ENCODE measurements at places on chromosomes 12 and 14.

DNA sequence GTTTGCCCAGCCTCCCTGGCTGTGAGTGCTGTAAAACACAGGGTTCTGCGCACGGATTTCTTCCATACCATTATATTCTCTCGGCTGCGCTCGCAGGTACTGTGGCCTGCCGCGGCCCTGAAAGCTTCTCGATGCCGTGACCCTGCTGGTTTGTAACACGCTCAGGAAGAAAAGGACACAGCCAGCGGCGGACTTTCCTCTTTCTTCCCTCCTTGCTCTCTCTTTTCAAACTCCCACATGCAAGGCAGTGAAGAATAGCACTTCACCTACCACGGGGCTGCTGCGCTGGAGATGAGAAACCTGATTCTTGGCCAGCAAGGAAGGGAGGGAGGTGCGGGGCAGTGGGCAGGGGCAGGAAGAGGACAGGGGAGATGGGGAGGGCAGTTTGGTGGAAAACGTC lies 130.2 kb downstream of the RBM19 start:
- DNase-seq, result no peak

GRCh38 chr12:18045446-18045992 lies 44.5 kb downstream of the RERGL start:
- no peak for DNase-seq

- DNase-seq, result no peak
Measured at GRCh38 chr12:40254455-40255085, 29.8 kb downstream of the LRRK2 start.

GRCh38 chr12:97047361-97047760 lies 140.3 kb downstream of the NEDD1 start:
- no peak for DNase-seq

GRCh38 chr12:7108796-7109571 lies at the start of gene C1RL:
C1RL (minus strand) TSS chr12:7109214; CDS start chr12:7109180, 34 bp downstream.
- peak; percentile 82 for DNase-seq

DNA sequence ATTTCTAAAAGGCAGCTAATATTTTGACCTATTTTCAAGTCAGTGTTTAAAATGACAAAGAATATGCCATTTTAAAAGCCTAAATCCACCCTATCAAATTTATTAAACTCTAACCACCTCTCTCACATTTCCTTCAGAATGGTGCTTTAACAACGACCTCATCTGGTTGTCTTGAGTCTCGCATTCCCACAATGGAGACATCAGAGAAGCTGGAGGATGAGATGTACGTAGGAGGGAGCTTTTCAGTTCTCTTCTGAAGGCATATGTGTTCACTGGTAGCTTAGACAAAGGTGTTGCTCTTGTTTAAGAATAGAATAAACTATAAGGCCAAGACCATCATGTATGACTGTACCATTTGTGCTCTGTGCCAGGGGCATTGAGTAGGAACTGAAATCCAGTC lies 82.9 kb downstream of the BCL2L14 start:
- no peak for DNase-seq

- DNase-seq, result no peak
Measured at GRCh38 chr12:76290963-76291859, 57.0 kb downstream of the BBS10 start.

DNA sequence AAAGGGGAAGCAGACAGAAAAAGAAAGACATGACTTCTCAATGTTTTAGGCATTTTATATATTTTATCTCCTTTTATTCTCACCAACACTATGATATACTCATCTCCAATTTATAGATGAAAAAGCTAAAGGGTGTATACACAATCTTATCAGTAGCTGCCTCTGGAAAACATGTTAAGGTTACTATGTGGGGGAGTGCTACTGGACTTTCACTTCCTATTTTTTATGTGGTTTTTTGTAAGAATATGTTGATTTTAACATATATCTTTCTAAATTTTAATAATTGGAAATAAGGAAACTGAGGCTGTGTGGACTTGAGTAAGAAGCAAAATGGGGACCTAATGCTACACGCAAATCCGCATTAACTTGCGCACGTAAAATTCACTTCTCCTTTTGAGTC lies 99.6 kb upstream of the PDE3A start:
- DNase-seq, result no peak

DNA sequence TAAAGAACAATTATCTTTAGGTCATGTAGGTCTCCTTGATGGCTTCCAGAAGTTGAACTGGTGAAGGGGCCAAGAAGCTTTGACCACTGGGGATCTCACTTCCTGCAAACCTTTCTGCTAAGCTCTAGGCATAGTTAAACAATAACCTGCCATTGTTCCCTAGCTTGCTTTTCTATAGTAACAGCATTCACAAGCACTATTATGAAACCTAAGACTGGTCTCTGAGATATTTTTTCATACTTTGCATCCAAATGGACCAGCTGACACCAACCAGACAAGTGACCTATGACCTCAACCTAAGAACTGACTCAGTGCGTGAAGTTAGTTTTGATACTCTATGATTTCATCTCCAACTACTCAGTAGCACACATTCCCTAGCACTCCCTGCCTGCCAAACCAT lies 129.1 kb downstream of the PTPRB start:
- no peak for DNase-seq

DNA sequence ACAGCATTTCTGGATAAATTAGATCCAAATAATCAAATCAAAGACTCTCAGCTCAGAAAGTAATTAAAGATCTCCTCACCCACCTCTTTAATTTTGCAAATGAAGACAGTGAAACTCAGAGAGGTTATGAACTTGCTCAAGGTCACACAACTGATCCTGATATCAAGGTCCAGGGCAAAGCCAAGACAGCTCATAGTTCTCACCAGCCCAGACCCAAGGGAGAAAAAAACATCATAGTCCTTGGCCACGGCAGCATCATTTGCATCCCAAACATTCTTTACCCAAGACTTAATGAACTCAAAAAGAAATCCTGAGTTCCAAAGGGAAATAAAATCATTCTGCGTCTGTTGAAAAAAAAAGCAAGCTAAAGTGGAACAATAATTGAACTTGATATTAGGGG lies 112.1 kb downstream of the DAD1 start:
- DNase-seq, result no peak

GRCh38 chr12:754473-754820 lies 2.1 kb downstream of the WNK1 start:
- DNase-seq, result peak; percentile 31

- peak; percentile 86 for DNase-seq
Measured at GRCh38 chr14:33564774-33565630, 385.9 kb downstream of the EGLN3 start.

DNA sequence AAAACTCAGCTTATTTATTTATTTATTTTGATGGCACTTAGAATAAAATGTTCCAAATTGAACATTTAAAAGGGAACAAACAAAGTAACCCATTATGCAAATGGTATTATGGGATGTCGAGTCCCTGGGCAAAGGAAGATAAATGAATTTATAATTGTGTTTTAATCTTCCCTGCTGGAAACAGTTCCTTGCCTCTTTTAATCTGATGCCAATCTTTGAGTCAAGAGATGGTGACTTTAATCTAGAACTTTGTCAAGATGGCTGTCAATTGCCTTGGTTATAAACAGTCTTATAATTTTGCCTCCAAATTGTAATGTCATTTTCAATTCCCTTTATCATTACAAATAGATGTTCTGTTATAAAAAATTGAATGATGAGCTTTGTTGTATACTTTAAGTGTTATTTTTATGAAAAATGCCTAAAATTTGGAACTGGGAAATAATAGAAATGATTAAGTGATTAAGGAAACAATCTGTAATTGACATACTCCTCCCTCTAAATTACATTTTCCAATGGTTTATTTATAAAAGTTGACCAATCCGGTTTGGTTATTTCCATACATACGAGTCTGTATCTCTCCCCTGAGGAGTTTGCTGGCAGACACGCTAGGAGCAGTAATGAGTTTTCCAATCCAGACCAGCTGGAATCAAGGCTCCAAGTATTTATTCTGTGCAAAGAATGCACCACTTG lies 134.9 kb upstream of the FRMD6 start:
- no peak for DNase-seq

DNA sequence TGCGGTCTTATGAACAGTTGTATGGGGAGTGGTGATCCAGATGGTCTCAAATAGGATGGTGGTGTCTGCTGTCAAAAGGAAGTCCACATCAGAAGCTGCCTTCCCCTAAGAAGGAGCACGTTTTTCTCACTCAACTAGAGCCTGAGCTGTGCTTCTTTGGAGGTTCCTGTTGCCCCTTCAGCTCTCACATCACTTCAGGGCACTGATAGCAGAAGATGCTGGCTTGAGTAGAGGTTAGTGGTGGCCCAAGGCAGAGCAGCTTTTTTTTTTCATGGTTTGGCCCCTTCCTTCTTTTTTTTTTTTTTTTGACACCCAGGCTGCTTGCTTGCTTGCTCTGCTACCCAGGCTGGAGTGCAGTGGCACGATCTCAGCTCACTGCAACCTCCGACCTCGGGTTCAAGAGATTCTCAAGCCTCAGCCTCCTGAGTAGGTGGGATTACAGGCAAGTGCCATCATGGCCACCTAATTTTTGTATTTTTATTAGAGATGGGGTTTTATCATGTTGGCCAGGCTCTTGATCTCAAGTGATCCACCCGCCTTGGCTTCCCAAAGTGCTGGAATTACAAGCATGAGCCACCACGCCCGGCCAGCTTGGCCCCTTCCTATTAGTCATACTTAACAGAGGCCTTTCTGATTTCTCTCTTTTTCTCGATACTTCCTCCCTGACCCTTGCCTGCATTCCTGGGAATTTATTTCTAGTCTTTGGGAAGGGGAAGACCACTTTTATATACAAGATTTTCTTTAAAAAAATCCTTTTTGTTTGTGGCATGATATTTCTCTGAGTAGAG lies 31.6 kb downstream of the KLRD1 start:
- DNase-seq, result peak; percentile 29

GRCh38 chr12:65728848-65729793 lies 95.2 kb upstream of the HMGA2 start:
- peak; percentile 41 for DNase-seq

DNA sequence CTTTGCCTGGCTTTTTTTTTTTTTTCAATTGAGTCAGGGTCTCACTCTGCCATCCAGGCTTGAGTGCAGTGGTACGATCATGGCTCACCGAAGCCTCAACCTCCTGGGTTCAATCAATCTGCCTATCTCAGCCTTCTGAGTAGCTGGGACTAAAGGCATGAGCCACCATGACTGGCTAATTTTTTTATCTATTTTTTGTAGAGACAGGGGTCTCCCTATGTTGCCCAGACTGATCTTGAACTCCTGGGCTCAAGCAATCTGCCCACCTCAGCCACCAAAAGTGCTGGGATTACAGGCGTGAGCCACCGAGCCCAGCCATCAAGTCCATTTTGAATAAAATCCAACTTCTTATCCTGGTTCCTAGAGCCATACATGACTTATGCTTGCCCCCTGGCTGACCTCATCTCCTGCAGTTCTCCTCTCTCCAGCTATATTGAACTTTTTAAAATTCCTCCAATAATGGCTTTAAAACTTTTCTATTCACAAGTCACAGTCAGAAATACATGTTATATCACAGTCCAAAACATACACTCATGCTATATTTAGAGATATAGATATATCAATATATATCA lies 10.4 kb upstream of the RND1 start:
- DNase-seq, result no peak

GRCh38 chr12:130351326-130351725 lies 13.6 kb downstream of the PIWIL1 start:
- DNase-seq, result no peak

DNA sequence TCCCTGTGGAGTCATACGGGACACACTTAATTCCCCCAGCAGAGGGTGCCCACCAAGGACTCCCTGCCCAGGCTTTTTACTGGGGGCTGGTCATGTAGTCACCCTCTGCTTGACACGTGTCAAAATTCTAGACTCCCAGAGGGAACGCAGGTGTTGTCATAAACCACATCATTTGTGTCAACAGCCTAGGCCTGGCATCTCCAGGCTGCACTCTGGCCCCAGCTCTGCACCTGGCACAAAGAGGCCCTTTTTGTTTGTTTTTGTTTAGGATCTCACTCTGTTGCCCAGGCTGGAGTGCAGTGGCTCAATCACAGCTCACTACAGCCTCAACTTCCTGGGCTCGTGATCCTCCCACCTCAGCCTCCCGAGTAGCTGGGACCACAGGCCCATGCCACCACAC lies 21.1 kb downstream of the BRI3BP start:
- no peak for DNase-seq

Measured in astrocyte of the spinal cord (primary cell).